SK-N-DZ (cell line): ENCODE measurements at places on chromosomes 7 and 10.

DNA sequence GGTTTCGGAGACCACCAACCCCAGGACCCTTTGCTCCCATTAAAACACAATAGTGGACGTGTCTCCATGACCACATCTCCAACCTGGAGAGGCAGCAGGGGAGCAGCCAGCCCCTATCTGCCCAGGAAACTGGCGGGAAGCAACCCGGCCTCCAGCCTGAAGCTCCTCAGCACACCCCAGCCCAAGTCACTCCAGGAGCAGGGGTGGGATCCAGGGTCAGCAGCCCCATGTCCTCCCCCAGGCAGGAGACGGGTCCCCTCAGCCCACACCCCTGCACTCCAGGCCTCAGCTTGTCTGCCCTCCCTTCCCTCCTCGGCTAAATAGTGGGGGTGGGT lies 601 bp downstream of the ADAM8 start:
- DNase-seq, result no peak

DNA sequence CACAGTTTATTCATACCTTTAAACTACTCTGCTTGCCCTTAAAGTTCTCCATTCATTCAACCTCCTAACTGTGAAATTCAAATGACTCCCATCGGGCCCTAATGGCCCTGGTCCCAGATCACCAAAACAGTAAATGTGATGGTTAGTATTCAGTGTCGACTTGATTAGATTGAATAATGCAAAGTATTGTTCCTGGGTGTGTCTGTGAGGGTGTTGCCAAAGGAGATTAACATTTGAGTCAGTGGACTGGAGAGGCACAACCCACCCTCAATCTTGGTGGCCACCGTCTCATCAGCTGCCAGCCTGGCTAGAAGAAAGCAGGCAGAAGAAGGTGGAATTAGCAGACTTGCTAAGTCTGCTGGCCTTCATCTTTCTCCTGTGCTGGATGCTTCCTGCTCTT lies 80.1 kb upstream of the PLXNA4 start:
- no peak for DNase-seq

DNA sequence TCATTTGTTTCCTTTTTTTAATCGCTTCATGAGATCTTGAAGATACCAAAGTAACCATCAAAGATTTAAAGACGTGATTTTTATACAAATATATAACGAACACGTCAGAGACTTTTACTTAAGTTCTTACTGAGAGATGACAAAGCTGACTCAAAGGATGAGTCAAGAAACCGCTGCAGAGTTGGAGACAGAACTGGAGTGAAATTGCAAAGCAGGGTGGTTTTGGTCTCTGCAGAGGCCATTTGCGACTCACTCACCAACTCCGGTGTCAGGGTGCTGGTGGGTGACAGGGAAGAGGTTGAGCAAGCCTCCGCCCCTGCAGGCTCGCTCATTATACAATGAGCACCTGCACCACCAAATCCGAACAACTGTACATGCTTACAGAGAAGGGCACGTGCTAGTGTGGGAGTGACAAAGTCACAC lies 75.2 kb downstream of the DNAJB6 start:
- no peak for DNase-seq

DNA sequence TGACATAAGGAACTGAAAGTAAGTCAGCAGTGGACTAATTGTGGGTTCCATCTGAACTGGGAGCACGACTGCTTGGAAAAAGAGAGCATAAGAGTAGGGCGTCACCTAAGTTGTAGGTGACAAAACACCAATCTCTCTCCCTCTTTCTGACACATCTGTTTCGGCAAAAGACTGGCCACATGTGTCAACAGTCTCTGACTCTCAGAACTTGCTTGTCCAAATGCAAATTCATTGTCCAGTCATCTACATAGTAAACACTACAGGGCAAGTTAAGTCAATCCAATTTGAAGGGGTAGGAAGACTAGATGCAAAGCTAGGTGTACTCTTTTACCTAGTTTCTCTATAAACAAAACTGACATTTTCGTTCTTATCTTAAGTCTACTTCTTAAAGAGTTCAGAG lies 87.7 kb downstream of the ZNF438 start:
- DNase-seq, result no peak

DNA sequence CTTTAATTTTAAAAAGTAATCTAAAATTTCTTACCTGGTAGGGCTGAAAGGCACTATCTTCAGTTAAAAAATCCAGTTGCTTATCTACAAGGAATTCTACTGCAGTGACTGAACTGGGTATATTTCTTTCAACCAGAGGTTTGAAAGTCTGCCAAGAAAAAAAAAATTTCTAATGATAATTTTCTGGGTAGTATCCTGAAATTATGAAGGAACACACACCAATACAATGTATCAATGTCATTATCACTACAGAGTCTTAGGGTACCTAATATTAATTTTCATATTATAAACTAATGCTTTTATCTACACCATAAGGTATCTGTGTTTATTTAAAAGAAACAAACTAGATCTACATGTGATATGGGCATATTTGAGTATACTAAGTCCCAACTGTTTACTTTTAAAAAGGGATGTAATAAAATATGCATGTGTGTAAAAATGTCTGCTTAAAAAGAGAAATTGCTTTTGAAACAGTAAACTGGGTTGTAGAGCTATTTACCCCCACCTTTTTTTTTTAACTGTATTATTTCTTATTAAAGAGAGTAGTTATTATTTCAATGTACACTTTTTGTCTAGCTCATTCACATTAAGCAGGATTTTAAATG lies 131.6 kb downstream of the NRBF2 start:
- DNase-seq, result no peak

DNA sequence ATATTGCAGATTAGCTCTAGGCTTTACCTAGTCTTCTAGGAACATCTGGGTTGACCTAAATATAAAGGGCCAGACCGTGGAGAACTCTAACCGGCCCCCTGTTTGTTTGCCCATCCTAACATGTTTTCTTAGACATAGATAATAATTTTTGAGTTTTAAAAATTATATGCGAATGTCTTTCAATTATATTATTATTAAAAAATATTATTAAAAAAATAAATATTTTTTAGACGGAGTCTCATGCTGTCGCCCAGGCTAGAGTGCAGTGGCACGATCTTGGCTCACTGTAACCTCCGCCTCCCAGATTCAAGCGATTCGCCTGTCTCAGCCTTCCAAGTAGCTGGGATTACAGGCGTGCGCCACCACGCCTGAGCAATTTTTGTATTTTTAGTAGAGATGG lies 318.5 kb downstream of the INHBA start:
- DNase-seq, result no peak

- no peak for DNase-seq
These were observed 59.3 kb upstream of the VWC2 start for GRCh38 chr7:49714182-49714581.

- no peak for DNase-seq
These were observed 51.2 kb upstream of the TNS3 start for GRCh38 chr7:47633134-47633533.

- no peak for DNase-seq
These were observed 20.9 kb upstream of the MTPN start for GRCh38 chr7:135998081-135998480.

DNA sequence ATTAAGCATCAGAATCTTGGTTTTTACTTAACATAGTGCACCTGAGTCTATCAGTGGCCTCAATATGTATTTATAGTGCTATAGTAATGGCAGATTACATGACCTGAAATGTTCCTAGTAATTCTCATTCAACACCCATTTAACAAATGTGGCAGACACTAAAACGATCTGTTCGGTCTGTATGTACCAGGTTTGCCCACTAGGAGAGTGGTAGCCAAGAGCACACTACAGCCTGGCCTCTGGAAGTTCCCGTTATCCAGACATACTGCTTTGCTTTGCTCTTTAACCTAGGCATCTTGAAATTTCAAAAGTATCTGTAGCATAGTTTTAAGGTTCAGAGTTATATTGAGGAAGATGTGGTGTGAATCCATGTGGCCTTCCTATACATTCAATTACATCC lies 395.7 kb upstream of the NRG3 start:
- no peak for DNase-seq

DNA sequence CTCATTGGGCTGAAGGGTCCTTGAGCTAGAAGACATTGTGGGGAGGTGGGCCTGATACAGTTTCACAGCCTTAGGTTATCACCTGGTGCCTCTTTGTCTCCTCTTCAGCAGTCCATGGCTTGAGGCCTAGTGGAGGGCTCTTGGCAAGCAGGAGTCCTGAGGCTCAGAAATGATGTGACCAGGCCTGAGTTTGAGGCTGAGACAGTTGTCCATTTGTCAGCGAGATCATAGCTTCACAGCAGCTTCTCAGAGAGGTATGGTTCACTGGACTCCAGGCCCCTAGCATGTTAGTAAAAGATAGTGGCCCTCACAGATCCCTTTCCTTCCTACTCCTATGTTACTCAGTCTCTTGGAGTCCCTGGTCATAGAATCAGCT lies 19.1 kb downstream of the SUFU start:
- no peak for DNase-seq

DNA sequence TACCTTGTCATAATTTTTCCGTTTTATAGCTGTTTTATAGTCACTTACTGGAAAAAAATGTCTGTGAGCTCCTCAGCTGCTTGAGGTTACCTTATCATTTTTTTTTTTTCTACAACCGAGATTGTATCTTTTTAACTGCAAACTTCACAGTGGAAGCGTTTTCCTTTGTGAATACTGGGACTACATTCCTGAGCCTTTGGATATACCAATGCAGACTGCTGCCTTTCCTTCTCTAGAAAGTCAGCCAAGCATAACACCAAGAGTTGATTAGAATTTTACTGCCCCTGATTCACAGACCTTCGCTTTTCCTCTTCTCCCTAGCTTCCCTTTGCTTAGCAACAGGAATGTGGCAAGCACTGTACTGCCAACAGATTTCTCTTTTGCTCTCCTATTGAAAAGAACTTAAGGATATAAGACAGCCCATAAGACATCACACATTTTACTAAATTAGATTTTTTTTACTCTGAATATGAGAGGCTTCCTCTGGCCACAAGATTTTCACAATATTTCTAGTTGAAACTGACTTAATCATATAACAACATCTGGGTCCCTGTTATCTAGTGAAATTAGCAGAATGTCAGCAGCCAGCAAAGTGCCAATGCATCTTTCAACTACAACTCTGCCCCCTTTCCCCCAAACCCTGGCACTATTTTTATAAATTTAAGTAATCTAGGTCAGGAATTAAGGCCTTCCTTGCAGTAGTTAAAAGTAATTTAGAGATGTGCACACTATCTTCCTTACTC lies 170.6 kb downstream of the PRKG1 start:
- DNase-seq, result no peak

GRCh38 chr7:90236721-90237289 lies 8.2 kb upstream of the CFAP69 start:
- DNase-seq, result peak; percentile 3

DNA sequence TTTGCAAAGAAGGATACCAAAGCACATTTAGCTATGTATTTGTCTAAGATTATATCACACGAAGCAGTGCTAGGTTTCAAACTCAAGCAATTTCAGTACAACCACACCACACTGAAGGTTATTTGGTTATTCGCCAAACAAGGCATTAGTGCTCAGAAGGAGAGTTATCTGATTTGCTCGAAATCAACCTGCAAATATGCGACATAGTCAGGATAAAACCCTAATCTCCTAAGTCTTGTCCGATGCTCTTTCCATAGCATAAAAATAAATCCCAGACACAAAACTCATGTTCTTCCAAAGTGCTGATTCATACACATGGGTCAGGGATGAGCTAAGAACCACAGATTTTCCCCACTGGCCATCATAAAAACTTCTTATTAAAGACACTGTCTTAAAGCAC lies 1288.0 kb upstream of the SORCS1 start:
- no peak for DNase-seq

GRCh38 chr7:1944619-1945210 lies 274.6 kb downstream of the ELFN1 start:
- no peak for DNase-seq

- DNase-seq, result no peak
These were observed 119.0 kb upstream of the CACUL1 start for GRCh38 chr10:118873738-118874105.

- no peak for DNase-seq
These were observed 213.7 kb downstream of the FOXP2 start for GRCh38 chr7:114628362-114628761.

DNA sequence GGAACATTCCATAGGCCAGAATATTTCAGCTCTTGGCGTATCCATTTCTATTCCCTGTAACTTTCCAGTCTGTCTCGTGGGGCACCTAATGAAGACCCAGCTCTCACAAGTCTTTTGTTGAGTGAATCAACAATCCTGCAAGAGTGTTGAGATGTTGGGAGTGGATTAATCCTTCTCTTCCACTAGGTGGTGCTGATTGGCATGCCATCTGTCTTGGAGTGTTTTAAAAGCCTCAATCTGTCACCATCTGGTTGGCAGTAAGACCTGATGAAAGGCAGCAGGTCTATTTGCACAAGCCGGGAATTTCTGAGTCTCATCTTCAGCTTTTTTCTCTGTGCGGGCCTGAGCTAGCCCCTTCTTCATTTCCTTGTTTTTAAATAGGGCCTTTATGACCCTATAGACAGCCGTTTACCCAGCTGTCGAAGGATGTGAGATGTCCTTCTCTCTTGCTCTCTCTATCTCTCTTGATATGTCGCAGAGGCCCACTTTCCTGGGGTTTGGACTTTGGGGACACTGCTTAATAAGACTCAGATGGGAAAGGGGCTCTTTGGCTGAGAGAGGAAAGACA lies 180.5 kb downstream of the ZNF365 start:
- DNase-seq, result peak; percentile 56

- DNase-seq, result no peak
These were observed 130.9 kb downstream of the SND1 start for GRCh38 chr7:127782654-127783559.
